ENCODE measurements at places on chromosomes 1 and 21.

- no peaks in the 10 kb centered on the region for H3K36me3 ChIP-seq
- H3K27me3 ChIP-seq, result no peaks in the 10 kb centered on the region
- H3K4me3 ChIP-seq, result no peak overlapping the region
- no peak overlapping the region for H3K27ac ChIP-seq
- peaks cover 41% of the 10 kb centered on the region for H3K4me1 ChIP-seq
Observed at GRCh38 chr1:161307230-161307768, 2.5 kb downstream of the MPZ start.

- H3K4me1 ChIP-seq, result peaks cover 12% of the 10 kb centered on the region
- H3K27me3 ChIP-seq, result no peaks in the 10 kb centered on the region
- H3K4me3 ChIP-seq, result no peak overlapping the region
- H3K36me3 ChIP-seq, result no peaks in the 10 kb centered on the region
Observed at GRCh38 chr1:235073968-235074522, 54.6 kb downstream of the TOMM20 start.

DNA sequence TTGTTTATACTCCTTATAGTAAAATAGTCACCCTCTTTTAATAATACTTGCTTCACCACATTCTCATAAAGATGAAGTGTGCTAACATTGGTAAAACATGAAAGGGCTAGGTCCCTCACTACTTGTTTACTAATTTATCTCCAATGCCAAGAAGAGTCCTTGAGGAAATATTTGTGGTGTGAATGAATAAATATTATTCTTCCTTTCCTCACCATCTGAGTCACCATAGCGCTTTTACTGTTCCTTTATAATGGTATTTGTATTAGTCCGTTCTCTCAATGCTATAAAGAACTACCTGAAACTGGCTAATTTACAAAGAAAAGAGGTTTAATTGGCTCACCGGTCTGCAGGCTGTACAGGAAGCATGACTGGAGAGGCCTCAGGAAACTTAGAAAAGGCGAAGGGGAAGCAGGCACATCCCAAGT, 222.8 kb upstream of the ZRANB2 start:
- peaks cover 7% of the 10 kb centered on the region for H3K4me1 ChIP-seq
- no peak overlapping the region for H3K27ac ChIP-seq
- no peak overlapping the region for H3K4me3 ChIP-seq
- no peaks in the 10 kb centered on the region for H3K27me3 ChIP-seq
- H3K36me3 ChIP-seq, result no peaks in the 10 kb centered on the region

DNA sequence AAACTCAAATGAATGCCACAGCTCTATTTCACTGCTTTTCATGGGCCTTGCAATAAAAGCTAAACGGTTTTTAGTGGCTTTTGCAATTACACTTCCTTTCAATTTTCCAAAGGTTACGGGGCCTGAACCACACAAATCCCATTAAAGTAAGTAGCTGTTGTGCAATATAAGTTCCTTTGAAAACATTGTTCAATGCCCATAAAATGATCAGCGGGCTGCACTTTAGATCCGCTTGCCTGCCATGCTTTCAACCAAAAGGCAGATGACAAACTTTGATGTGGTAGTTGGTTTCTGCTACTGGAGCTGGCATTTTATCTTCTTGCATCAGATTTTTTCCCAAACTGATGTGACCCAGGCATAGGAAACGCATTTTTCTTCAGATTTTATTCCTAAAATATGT, 50.2 kb downstream of the PRRX1 start:
- H3K27me3 ChIP-seq, result no peaks in the 10 kb centered on the region
- H3K27ac ChIP-seq, result no peak overlapping the region
- no peak overlapping the region for H3K4me3 ChIP-seq
- DNase-seq, result no peak
- no peaks in the 10 kb centered on the region for H3K4me1 ChIP-seq
- no peaks in the 10 kb centered on the region for H3K36me3 ChIP-seq

DNA sequence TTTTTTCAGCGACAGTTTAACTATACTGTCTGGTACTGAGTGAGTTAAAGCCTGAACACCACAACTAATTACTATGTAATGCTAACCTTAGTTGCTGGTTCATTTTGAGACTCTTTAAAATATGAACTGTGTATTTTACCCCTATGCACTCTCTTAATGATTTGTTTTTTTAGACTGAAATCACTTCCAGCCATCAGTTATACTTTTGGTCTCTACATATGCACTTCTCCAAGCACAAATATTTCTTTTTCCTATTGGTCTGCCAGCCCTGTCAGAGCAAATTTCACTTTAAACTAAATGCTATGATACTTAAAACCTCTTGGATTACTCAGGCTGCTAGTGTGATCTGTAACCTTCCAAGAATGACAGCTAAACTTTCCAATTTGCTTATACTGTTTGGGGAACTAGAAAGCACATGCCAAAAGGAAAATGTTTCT, 38.1 kb upstream of the SCYL3 start:
- H3K27me3 ChIP-seq, result no peaks in the 10 kb centered on the region
- H3K4me3 ChIP-seq, result no peak overlapping the region
- H3K36me3 ChIP-seq, result no peaks in the 10 kb centered on the region
- H3K27ac ChIP-seq, result no peak overlapping the region

- H3K36me3 ChIP-seq, result no peaks in the 10 kb centered on the region
- no peak overlapping the region for H3K27ac ChIP-seq
Observed at GRCh38 chr1:160109686-160110085, 5.9 kb upstream of the ATP1A2 start.

DNA sequence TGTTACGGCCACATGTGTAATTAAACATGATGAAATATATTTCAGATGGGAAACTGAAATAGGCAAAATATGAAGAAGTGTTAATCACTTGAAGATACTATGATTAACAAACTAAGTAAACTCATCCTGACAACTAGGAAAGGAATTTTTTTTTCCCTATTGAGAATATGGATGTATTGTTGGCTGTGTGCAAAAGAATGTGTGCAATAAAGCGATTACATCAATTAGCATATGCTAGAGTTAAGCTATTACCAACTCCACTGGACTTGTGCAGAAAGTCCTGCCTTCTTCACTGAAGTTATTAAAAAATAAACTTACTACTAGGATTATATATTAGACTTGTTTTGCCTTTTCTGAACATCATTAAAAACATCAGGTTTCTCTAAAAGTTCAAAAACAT, 143.2 kb upstream of the DMRTA2 start:
- H3K27me3 ChIP-seq, result no peaks in the 10 kb centered on the region
- H3K4me3 ChIP-seq, result no peak overlapping the region
- no peak for DNase-seq
- H3K27ac ChIP-seq, result no peak overlapping the region
- peaks cover 40% of the 10 kb centered on the region for H3K4me1 ChIP-seq

- H3K4me1 ChIP-seq, result peaks cover 4% of the 10 kb centered on the region
- H3K36me3 ChIP-seq, result no peaks in the 10 kb centered on the region
- DNase-seq, result no peak
- no peak overlapping the region for H3K27ac ChIP-seq
- no peaks in the 10 kb centered on the region for H3K27me3 ChIP-seq
Observed at GRCh38 chr21:20652846-20653245, 345.4 kb upstream of the NCAM2 start.

- H3K4me3 ChIP-seq, result no peak overlapping the region
- no peaks in the 10 kb centered on the region for H3K4me1 ChIP-seq
- DNase-seq, result no peak
- H3K27me3 ChIP-seq, result no peaks in the 10 kb centered on the region
- no peaks in the 10 kb centered on the region for H3K36me3 ChIP-seq
- no peak overlapping the region for H3K27ac ChIP-seq
Observed at GRCh38 chr1:188425687-188426086, 1596.9 kb downstream of the PLA2G4A start.

- H3K36me3 ChIP-seq, result no peaks in the 10 kb centered on the region
- peaks cover 32% of the 10 kb centered on the region for H3K27me3 ChIP-seq
- no peak overlapping the region for H3K4me3 ChIP-seq
Observed at GRCh38 chr1:101317590-101317989, 80.8 kb downstream of the S1PR1 start.

GRCh38 chr1:6245086-6245868, 1.3 kb downstream of the HES3 start:
- peaks cover 38% of the 10 kb centered on the region for H3K27me3 ChIP-seq
- H3K4me3 ChIP-seq, result peak overlapping the region; percentile 81
- peak; percentile 89 for DNase-seq
- no peaks in the 10 kb centered on the region for H3K36me3 ChIP-seq
- no peak overlapping the region for H3K27ac ChIP-seq

DNA sequence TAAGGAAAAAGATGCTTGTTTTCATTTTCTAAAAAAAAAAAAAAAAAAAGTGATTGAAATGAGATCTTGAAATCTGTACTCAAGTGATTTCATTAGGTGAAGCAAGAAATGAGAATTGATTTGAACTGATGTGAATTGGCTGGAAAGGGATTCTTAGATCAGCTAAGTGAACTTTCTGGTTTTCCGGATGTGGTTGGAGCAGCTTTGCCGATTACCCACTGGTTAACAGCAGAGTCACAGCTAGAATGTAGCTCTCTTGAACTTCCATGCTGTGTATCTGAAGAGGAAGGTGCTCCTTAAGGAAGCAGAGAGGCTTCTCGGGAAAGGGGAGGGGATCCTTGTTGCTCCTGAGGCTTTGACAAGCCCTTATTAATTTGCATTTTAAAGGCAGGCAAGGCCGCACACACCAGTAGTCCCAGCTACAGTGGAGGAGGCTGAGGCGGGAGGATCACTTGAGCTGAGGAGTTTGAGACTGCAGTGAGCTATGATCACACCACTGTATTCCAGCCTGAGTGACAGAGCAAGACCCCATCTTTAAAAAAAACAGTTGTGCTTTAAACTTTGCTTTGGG, 28.7 kb upstream of the PWP2 start:
- peaks cover 11% of the 10 kb centered on the region for H3K4me1 ChIP-seq
- H3K36me3 ChIP-seq, result peaks cover 64% of the 10 kb centered on the region
- DNase-seq, result no peak
- H3K4me3 ChIP-seq, result no peak overlapping the region

DNA sequence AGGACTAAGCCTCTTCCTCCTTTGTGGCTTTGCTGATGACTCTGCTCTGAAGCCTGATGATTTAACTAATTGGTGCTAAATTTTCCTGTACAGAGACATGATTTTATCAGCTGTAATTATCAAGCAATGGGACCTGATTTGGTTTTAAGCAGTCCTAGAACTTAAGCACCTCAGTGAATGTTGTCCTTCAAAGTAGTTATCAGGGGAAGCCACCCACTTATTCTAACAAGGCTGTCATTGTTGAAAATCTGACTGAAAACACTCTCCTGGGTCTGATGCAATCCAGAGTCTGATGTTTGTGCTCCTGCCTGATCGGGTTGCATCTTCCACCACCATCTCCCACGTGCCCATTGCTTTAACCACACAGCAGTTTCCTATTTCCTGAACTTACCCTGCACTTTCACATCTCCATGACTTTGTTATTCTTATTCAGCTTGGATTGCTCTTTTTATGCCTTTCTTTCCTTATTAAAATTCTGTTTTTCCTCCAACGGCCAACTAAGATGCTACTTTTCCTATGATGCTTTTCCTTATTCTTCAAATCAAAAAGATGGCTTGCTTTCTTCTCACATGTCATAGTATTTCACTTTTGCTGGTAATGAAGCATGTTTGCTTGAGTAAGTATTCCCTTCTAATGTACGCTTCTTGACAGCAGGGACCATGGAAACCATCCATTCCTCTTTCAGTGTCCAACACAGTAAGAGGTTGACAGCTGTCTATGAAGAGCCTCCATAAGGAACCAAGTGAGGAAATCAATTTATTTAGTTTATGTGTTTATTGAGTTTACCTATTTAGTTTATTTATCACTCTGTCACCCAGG, 55.0 kb downstream of the S1PR1 start:
- H3K27me3 ChIP-seq, result no peaks in the 10 kb centered on the region
- H3K36me3 ChIP-seq, result no peaks in the 10 kb centered on the region
- H3K4me3 ChIP-seq, result no peak overlapping the region
- peaks cover 19% of the 10 kb centered on the region for H3K4me1 ChIP-seq

GRCh38 chr1:153976819-153977249, 640 bp downstream of the JTB start:
- no peaks in the 10 kb centered on the region for H3K27me3 ChIP-seq
- H3K27ac ChIP-seq, result peak overlapping the region; percentile 97
- peak overlapping the region; percentile 98 for H3K4me3 ChIP-seq

- no peak overlapping the region for H3K4me3 ChIP-seq
- H3K27ac ChIP-seq, result peak overlapping the region; percentile 10
- H3K4me1 ChIP-seq, result peaks cover 22% of the 10 kb centered on the region
- H3K27me3 ChIP-seq, result no peaks in the 10 kb centered on the region
- no peak for DNase-seq
Observed at GRCh38 chr1:202616355-202616915, 93.8 kb downstream of the SYT2 start.

DNA sequence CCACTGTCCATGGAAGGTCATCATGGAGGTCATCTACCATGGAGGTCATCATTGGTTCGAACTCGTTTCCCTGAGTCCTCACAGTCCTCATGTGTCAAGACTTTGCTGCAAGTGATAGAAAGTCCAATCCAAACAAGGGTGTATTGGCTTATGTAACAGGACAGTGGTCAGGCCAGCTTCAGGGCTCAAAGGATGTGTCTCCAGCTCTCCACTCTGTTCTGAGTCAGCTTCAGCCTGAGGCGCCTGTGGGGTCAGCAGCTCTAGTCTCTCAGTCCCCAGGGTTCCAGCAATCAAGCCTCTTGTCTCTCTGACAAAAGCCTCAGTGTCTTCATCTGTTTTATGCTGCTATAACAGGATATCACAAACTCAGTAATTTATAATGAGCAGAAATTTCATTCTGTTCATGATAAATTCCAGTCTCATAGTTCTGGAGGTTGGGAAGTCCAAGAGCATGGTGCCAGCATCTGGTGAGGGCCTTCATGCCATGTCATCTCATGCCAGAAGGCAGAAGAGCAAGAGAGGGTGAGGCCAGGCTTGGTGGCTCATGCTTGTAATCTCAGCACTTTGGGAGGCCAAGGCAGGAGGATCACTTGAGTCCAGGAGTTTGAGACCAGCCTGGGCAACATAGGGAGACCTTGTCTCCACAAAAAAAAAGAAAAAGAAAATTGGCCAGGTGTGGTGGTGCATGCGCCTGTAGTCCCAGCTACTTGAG, 19.5 kb downstream of the A3GALT2 start:
- DNase-seq, result no peak
- peaks cover 23% of the 10 kb centered on the region for H3K27me3 ChIP-seq
- H3K36me3 ChIP-seq, result peaks cover 12% of the 10 kb centered on the region
- no peak overlapping the region for H3K27ac ChIP-seq
- no peak overlapping the region for H3K4me3 ChIP-seq

- H3K4me1 ChIP-seq, result peaks cover 15% of the 10 kb centered on the region
- peaks cover 16% of the 10 kb centered on the region for H3K36me3 ChIP-seq
- DNase-seq, result no peak
Observed at GRCh38 chr1:185739967-185740366, 5.8 kb downstream of the HMCN1 start.

GRCh38 chr1:175472464-175472863, 270.9 kb downstream of the TNR start:
- H3K4me1 ChIP-seq, result peaks cover 6% of the 10 kb centered on the region
- H3K27me3 ChIP-seq, result 0 out of 2 replicates have a peak, but pooled peaks cover 4% of the 10 kb centered on the region
- H3K27ac ChIP-seq, result no peak overlapping the region
- H3K36me3 ChIP-seq, result no peaks in the 10 kb centered on the region
- H3K4me3 ChIP-seq, result no peak overlapping the region

- no peaks in the 10 kb centered on the region for H3K4me1 ChIP-seq
- DNase-seq, result no peak
- H3K4me3 ChIP-seq, result no peak overlapping the region
- H3K36me3 ChIP-seq, result peaks cover 3% of the 10 kb centered on the region
- H3K27ac ChIP-seq, result no peak overlapping the region
Observed at GRCh38 chr1:213678753-213679152, 309.0 kb upstream of the PROX1 start.

GRCh38 chr1:67514300-67514699, 84.1 kb upstream of the SERBP1 start:
- H3K27ac ChIP-seq, result no peak overlapping the region
- H3K27me3 ChIP-seq, result peaks cover 98% of the 10 kb centered on the region
- H3K4me3 ChIP-seq, result no peak overlapping the region
- H3K36me3 ChIP-seq, result peaks cover 38% of the 10 kb centered on the region

Data from WTC11 (cell line).